AG09309 (cell line): ENCODE measurements at places on chromosomes 11 and 22.

GRCh38 chr22:29569011-29569678 is 11.8 kb downstream of the NIPSNAP1 start:
- no peak for DNase-seq

GRCh38 chr11:64592234-64592615 is 1.2 kb downstream of the SLC22A12 start:
- no peak for DNase-seq

DNA sequence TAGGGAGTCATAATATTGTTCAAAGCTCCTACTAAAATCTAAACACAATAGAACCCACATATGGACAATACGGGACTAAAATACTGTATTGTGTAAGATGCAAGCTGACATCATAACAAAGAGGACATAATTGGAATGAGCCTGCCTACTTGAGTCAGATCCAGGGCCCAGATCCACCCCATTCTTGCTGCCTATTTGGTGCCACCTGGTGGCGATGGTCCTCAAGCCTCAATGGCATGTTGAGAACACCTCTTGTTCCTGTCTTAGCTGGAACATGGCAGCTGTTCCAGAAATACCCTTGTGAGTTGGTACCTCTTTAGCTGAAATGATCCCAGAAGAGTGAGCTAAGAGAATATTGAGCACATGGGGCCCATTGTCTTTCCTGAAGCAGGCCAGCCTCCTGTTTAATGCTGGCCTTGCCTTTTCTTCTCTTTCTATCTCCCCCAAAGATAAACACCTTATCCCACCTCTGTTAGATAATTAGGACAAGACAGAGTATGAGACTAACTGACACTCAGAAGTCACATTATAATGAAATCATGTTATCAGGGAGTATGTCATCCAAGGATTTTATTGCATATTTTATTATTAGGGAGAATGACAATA is 680.9 kb upstream of the ANO5 start:
- no peak for DNase-seq

GRCh38 chr11:7449211-7449840 is 36.0 kb upstream of the OLFML1 start:
- DNase-seq, result no peak

GRCh38 chr11:35800970-35801953 is 138.7 kb downstream of the TRIM44 start:
- no peak for DNase-seq

- DNase-seq, result peak; percentile 1
These were observed 39.5 kb downstream of the MTMR2 start for GRCh38 chr11:95884376-95884775.

- no peak for DNase-seq
These were observed 78.9 kb downstream of the GAB2 start for GRCh38 chr11:78338702-78339101.

DNA sequence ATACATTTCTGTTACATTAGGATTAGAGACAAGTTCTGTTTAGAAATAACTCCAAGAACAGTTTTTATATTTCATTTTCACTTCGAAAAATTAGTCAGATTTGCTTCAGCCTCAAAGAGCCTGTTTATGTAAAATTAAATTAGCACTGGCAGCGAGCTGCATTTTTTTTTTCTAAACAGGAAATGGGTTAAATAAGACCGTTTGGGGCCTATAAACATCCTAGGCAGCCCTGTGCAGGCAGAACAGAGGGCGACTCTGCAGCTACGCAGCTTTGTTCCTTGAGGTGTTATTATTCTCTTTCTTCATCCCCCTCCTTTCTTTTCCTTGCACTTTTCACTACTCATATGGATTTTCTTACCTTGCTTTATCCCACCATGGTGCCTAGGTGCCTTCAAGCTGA is 48.7 kb downstream of the CWC15 start:
- no peak for DNase-seq

GRCh38 chr11:12769834-12770345 is 95.7 kb downstream of the TEAD1 start:
- no peak for DNase-seq

DNA sequence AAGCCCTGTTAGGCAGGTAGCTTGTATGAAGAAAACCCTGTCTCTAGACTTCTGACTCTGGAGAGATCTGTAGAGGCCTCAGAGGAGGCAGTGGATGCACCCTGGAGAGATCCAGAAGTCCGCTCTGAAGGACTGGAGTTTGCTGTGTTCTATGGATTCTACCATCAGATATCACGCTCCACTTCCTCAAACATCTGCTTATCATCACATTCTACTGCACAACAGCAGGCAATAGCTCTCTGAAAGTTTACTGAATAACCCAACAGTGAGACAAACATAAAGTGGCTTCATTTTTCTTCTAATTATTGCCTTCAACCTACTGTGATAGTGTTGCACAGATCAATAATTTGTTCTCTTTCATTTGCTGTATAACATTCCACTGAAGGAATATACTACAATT is 59.0 kb upstream of the OR9Q1 start:
- DNase-seq, result no peak

GRCh38 chr22:17476838-17477237 is 86.5 kb upstream of the SLC25A18 start:
- no peak for DNase-seq

- no peak for DNase-seq
These were observed 655.6 kb upstream of the CNTN5 start for GRCh38 chr11:98365190-98365589.

- no peak for DNase-seq
These were observed 63.3 kb downstream of the SIK3 start for GRCh38 chr11:117034901-117035300.

DNA sequence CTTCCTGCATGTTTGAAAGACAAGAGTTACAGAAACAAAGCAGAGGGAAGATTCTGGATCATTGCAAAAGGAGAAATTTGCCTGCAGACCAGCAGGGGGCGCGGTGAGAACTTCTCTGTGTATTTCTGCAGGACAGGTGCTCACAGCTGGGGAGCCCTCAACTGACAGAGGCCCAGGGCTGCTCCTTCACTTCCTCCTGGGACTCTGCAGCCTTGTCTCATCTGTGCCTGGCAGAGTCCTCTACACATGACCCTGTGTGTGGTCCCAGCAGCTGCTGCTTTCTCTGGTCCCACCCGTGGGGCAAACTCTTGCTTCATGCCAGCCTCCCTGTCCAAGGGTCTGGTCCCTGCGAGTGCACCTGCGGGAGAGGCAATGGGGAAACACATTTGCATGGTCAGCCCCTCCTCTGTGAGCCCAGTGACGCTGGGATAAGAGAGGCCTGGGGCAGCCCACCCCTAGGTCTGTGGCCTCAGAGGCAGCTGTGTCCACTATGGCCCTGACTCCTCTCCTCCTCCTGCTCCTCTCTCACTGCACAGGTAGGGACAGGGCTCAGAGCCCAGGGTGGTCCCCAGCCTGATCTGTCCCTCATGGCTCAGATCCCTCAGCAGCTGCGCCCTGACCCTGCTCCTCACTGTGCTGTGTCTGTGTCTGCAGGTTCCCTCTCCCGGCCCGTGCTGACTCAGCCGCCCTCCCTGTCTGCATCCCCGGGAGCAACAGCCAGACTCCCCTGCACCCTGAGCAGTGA is 43.2 kb upstream of the VPREB1 start:
- DNase-seq, result no peak

DNA sequence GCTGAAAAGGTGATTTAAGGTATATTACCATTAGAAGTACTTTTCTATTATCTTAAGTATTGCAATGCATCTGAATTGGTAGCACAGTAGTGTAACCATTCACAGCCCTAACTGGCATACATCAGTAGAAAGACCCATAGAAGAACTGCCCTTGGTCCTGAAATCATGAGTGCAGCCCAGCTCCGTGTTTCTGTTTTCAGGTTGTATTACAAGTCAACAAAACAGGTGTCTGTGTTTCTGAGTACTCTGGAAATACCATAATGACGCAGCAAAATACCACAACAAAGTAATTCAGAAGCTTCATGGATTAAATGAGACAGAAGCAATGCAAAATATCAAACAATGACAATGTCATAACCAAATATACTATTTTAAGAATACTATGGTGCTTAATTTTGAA is 226.3 kb downstream of the OPCML start:
- no peak for DNase-seq

GRCh38 chr11:88508759-88509581 is 171.4 kb upstream of the CTSC start:
- DNase-seq, result no peak

GRCh38 chr11:114166897-114167323 is 107.4 kb downstream of the ZBTB16 start:
- peak; percentile 81 for DNase-seq

GRCh38 chr22:23862103-23862502 is 4.4 kb downstream of the SLC2A11 start:
- no peak for DNase-seq

DNA sequence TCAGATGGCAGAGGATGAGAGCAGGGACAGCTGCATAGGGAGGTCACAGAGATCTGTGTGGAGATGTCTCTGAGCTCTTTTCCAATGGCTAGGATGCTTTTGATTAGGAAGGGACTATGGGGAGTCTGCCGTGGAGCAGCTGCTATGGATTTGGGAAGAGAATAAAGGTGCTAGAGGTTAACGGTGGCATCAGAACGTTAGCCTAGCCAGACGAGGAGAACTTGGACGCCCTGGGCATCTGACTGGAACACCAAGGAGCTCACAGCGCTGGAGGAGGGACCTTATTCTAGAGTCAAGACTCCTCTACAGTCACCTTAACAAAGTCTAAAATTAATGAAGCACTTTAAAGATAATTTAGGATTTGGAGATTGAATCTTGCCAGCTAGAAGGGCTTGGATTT is 157.2 kb upstream of the B3GAT1 start:
- no peak for DNase-seq

- no peak for DNase-seq
These were observed 11.4 kb downstream of the WNT7B start for GRCh38 chr22:45965563-45965962.

GRCh38 chr11:112972399-112973145 is 11.4 kb downstream of the NCAM1 start:
- DNase-seq, result no peak

- DNase-seq, result no peak
These were observed 127.2 kb upstream of the SLC5A12 start for GRCh38 chr11:26849036-26849435.

GRCh38 chr11:130945896-130946295 is 29.6 kb upstream of the SNX19 start:
- DNase-seq, result peak; percentile 49

DNA sequence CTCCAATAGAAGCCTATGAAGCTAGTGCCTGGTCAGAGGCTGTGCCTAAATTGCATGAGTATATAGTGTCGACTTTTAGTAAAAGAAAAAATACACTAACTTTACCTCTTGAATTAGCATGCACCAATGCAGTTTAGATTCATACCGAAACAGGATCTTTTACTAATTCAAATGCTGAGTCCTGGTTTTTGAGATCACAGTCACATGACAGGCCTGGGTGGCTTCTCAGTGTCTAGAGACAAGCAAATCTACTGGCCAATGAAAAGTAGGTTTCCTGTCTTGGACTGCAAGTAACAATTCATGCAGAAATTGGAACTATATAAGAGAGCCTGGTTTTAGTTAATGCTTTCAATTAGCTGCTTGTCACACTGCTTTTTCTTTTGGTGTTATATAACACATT is 7.2 kb downstream of the ARHGEF12 start:
- DNase-seq, result no peak
